Keratinocyte (primary cell): ENCODE measurements at places on chromosomes 12 and 14. TPM values are rescaled to one million over a fixed set of nuclear protein-coding genes. Genes with fewer than 3 reads are reported as not detected.

KRT83 gene
- not detected in 3 replicates for polyA plus RNA-seq

GALNT8 gene
- 0.10 to 0.14 TPM in 2 of 3 replicates, not detected in the other for polyA plus RNA-seq

NPAS3 gene
- polyA plus RNA-seq = 0.01 to 0.07 TPM (median 0.01 TPM) in 3 replicates

SELPLG gene
- 0.80 to 2.2 TPM (median 0.92 TPM) in 3 replicates for polyA plus RNA-seq

ASB2 gene
- 0.31 to 1.7 TPM (median 0.56 TPM) in 3 replicates for polyA plus RNA-seq

SLC25A21 gene
- 0.28 to 0.66 TPM (median 0.40 TPM) in 3 replicates for polyA plus RNA-seq

BCL2L14 gene
- not detected in 3 replicates for polyA plus RNA-seq

ISM2 gene
- polyA plus RNA-seq = 0.08 to 0.32 TPM (median 0.16 TPM) in 3 replicates

DNA sequence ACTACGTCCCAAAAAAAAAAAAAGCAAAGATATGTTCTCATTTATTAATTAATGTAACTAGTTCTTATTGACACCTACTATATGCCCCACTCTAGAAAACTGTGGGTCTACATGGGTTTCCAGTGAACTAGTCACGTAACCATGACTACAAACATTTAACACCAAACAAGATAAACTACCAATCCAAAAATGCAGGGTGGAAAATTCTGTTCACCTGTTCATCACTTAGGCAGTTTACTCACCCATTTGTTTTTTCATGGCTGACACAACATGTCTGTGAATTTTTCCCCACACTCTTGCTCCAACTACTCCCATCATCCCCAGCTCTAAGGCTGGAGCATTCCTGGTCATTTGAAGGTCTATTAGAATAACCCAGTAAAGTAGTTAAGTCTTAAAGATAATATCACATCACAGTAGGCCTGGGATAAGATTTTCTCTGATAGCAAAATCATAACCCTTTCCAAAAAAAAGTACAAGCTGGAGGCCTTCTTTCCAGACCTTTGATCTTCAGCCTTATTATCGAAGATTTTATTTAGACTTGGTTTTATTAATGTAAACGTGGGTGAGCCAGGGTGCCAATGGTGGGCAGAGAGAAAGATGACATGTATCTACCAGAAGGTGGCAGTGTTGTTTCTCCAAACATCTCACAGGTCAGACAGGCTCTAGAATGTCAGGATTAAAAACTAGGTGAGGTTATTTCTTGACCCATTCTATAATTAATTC is 61.6 kb upstream of the DAAM1 start:
- H3K27ac ChIP-seq = no peak overlapping the region
- no peaks in the 10 kb centered on the region for H3K36me3 ChIP-seq
- H3K27me3 ChIP-seq = peaks cover 2% of the 10 kb centered on the region
- no peak overlapping the region for H3K4me3 ChIP-seq

DNA sequence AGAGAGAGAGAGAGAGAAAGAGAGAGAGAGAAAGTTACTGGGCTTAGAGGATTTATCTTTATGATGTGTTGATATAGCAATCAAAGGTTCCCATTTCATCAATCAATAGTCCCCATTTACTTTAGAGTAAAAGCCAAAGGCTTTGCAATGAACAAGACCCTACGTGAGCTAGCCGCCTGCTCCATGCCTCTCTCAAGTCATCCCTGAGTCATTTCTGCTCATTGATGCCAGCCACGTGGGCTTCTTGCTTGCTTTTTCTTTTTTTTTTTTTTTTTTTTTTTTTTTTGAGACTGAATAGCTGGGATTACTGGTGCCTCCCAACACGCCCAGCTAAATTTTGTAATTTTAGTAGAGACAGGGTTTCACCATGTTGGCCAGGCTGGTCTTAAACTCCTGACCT is 70.9 kb downstream of the GPR135 start:
- H3K4me3 ChIP-seq = no peak overlapping the region
- DNase-seq = peak; percentile 9
- no peaks in the 10 kb centered on the region for H3K36me3 ChIP-seq
- peaks cover 14% of the 10 kb centered on the region for H3K4me1 ChIP-seq
- H3K27me3 ChIP-seq = no peaks in the 10 kb centered on the region

GRCh38 chr12:9991876-9992275 is 7.0 kb downstream of the CLEC1B start:
- no peak overlapping the region for H3K27ac ChIP-seq
- H3K36me3 ChIP-seq = no peaks in the 10 kb centered on the region
- DNase-seq = no peak
- no peaks in the 10 kb centered on the region for H3K4me1 ChIP-seq
- no peak overlapping the region for H3K4me3 ChIP-seq

GRCh38 chr12:111438481-111438880 is 32.8 kb downstream of the SH2B3 start:
- DNase-seq = peak; percentile 81
- H3K27ac ChIP-seq = peak overlapping the region; percentile 55
- H3K4me1 ChIP-seq = peaks cover 41% of the 10 kb centered on the region
- H3K4me3 ChIP-seq = no peak overlapping the region

DNA sequence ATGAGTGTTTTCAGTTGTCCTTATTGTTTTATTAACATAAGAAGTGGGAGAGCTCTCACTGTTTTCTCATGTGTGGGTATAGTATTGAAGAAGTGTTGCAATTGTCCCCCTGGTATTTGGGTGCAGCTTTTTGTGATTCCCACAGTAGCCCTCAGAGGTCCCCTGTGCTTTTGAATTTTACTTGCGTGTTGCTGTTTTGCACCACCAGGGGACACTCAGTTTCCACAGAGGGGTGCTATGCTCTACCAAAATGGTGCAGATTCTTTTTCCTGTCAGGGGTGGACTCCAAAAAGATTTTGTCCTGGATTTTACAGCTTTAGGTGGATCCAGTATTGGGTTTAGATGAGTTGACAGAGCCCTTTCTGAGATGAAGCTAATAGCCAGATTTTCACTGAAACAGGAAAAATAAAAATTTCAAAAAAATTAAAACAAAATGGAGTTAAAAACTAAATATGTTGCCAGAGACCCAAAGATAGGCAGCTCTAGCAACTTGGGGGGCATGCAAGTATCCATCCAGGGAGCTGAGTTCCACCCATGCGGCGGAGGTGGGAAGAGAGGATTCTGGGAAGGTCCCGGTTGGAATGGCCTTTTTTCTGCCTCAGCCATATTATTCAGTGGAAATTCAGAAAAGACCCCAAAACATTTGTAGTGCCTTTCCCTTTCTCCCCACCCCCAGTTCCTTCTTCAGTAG is 50.2 kb downstream of the TTLL5 start:
- peak overlapping the region; percentile 19 for H3K27ac ChIP-seq
- no peaks in the 10 kb centered on the region for H3K27me3 ChIP-seq
- no peaks in the 10 kb centered on the region for H3K36me3 ChIP-seq
- no peak for DNase-seq
- H3K4me3 ChIP-seq = peak overlapping the region; percentile 16
- peaks cover 15% of the 10 kb centered on the region for H3K4me1 ChIP-seq

DNA sequence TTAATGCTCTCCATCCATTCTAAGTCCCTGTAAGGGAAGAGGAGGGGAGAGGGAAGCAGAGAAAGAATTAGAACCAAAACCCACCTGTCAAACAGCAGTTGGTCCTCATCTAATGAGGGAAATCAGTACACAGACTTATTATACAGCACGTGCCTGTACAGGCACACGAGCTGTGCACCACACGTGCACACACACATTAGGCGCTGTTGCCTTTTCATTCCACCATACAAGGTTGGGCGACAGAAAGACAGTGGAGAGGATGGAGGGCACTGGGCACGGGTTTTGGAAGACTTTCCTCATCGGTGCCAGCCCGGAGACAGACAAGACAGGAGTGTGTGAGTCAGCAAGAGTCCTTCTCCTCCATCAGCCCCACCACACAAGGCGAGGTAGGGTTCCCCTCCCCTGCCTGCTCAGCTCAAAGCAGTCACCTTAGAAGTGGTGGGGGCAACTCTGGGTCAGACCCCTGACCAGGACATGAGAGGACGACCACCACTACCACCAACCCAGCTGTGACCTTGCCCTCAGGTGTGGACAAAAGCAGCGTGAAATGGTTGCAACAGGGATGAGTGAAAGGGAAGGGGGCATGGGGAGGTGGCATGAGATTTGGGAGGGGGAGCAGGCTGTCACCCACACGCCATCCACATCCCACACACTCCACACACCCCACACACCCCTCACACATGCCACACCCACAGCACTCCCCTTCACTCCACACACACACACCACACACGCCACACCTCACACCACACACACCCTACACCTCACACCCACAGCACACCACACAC is 80.7 kb downstream of the ACTN1 start:
- H3K27ac ChIP-seq = no peak overlapping the region
- H3K27me3 ChIP-seq = no peaks in the 10 kb centered on the region
- H3K4me3 ChIP-seq = no peak overlapping the region
- DNase-seq = no peak

GRCh38 chr14:80784820-80785219 is 156.7 kb downstream of the CEP128 start:
- DNase-seq = no peak
- no peaks in the 10 kb centered on the region for H3K4me1 ChIP-seq
- H3K36me3 ChIP-seq = no peaks in the 10 kb centered on the region
- no peak overlapping the region for H3K27ac ChIP-seq
- no peaks in the 10 kb centered on the region for H3K27me3 ChIP-seq
- H3K4me3 ChIP-seq = no peak overlapping the region

DNA sequence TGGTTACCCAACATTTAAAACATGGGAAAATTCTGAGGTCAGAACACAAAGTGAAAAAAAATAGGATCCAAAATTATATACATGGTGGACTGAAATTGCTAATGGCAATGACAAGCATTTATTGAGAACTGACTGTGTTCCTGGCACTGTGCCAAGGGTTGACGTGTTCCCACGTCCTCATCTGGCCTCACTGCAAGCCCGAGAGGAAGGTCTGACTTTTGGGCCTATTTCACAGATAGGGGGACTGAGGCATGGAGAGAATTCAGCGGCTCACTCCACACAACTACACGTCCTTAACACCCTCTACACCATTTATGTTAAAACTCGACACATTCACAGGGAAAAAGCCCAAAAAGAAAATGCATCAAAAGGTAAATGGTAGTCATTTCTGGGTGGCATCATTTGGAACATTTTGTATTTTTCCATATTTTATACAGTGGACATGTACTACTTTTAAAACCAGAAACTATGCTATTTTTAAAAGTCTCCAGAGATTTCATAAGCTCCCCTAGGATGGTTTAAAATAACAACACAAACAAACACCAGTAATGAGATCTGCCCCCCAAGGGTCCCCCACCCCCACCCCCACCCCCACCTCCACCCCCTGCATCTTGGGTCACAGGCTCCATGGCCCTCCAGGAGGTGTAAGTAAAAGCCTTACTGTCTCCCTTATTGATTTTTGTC is 27.7 kb downstream of the CLMN start:
- DNase-seq = peak; percentile 38
- H3K27me3 ChIP-seq = no peaks in the 10 kb centered on the region
- no peak overlapping the region for H3K4me3 ChIP-seq
- peaks cover 30% of the 10 kb centered on the region for H3K4me1 ChIP-seq
- no peaks in the 10 kb centered on the region for H3K36me3 ChIP-seq
- H3K27ac ChIP-seq = no peak overlapping the region

- no peaks in the 10 kb centered on the region for H3K4me1 ChIP-seq
- H3K4me3 ChIP-seq = no peak overlapping the region
- H3K36me3 ChIP-seq = peaks cover 25% of the 10 kb centered on the region
- DNase-seq = no peak
Observed at GRCh38 chr12:95060951-95061350, 12.5 kb downstream of the NR2C1 start.

GRCh38 chr14:25246751-25247150 is 196.8 kb upstream of the STXBP6 start:
- H3K27ac ChIP-seq = no peak overlapping the region
- H3K36me3 ChIP-seq = no peaks in the 10 kb centered on the region
- H3K4me3 ChIP-seq = no peak overlapping the region
- H3K27me3 ChIP-seq = no peaks in the 10 kb centered on the region
- no peak for DNase-seq
- no peaks in the 10 kb centered on the region for H3K4me1 ChIP-seq

- H3K27ac ChIP-seq = no peak within 1 kb of the TSS
- no peak for DNase-seq
- peaks cover 5% of the 10 kb centered on the region for H3K36me3 ChIP-seq
- H3K27me3 ChIP-seq = peaks cover 53% of the 10 kb centered on the region
- peak within 1 kb of the TSS; percentile 73 for H3K4me3 ChIP-seq
Observed at GRCh38 chr12:57216014-57216911, at the start of gene NXPH4. Gene NXPH4, plus strand, starts transcription at chr12:57216794. Its CDS starts 176 bp downstream, at chr12:57216970.

DNA sequence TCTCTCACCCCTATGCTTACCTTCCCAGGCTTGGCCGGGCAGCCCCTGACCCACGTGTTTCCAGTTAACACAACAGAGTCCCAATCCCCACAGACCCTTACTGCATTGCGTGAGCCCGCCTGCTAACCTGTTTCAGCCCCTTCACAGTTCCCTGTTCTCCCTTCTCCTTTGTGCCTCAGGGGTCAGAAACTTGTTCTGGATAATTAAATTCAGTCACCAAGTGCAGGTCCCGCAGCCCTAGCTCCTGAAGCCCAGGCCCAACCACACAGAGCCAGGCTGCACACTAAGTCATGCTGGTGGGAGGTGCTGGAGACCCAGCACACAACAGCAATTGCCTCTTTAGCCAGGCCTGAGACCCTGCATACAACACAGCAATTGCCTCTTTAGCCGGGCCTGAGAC is 9.6 kb downstream of the ISM2 start:
- no peaks in the 10 kb centered on the region for H3K4me1 ChIP-seq
- no peaks in the 10 kb centered on the region for H3K36me3 ChIP-seq
- no peak for DNase-seq
- no peaks in the 10 kb centered on the region for H3K27me3 ChIP-seq
- H3K4me3 ChIP-seq = no peak overlapping the region

DNA sequence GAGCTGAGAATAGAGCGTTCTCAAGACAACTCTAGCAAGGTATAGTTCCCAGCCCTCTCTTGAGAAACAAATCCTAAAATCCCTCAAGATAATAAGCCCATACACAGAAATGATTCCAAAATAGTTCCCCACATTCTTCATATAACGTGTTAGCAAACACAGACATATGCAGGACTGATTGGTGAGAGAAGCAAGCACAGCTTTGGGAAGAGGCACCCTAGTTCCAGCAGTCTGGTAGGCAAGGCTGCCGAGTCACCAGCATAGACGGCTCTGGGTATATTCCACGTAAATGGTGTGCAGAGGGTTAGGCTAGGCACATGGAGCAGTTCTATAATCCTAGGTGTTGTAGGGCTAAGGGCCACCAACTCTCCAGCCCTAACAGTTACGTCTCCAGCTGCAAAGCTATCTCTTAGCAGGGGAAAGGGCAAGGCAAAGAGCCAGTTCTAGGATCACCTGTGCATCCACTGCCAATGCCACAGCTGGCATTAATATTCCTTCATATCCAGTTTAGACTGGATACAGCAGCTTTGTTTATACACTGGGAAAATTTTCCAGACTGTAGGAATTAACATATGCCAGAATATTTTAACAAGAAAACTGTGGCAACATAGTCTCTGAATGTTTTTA is 52.9 kb downstream of the SH2B3 start:
- H3K36me3 ChIP-seq = peaks cover 24% of the 10 kb centered on the region
- H3K4me1 ChIP-seq = no peaks in the 10 kb centered on the region
- H3K4me3 ChIP-seq = no peak overlapping the region
- no peaks in the 10 kb centered on the region for H3K27me3 ChIP-seq
- no peak for DNase-seq
- H3K27ac ChIP-seq = no peak overlapping the region

DNA sequence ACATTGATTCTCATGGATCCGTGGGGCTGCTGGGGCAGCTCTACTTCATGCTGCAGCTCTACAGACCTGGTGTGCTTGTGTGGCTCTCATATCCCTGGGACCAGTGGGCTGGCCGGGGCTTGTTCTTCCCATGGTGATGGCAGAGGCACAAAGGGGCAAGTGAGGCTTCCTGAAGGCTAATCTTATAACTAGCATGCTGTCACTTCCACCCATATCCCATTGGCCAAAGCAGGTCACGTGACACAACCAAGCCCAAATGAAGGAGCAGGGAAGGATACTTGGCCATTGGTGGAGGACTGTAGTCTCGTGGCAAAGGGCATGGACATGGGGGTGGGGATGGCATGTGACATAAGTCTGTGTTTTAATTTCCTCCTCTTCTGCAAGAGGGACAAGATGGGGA is 9.9 kb downstream of the PLBD2 start:
- H3K4me1 ChIP-seq = no peaks in the 10 kb centered on the region
- DNase-seq = no peak
- no peaks in the 10 kb centered on the region for H3K27me3 ChIP-seq
